ENCODE measurements at places on chromosomes 3 and 15.
A peak's percentile ranks its signal among the peaks of the same experiment; 100 is the strongest.

- DNase-seq: no peak
These were observed 613.1 kb downstream of the SI start for GRCh38 chr3:164465172-164465571.

GRCh38 chr15:85706779-85707518 lies 87.8 kb downstream of the KLHL25 start:
- DNase-seq: peak; percentile 57

DNA sequence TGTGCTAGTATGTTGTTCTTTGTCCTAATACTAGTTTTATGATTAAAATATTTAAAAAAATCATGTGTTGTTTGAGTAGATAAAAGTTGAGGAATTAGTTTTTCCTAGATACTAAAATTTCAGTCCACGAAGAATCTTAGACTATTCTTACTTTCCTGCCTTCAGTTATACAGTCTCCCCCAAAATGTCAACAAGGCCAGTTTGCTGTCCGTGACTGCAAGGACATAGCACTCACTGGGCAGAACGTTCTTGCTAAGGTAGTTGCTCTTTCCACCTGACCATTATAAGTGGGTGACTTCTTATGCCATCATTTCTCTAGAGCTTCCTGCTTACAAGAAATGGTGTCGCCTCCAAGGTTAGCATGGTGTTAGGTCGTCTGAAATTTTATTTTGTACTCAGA lies 32.8 kb downstream of the KAT2B start:
- DNase-seq: no peak

- no peak for DNase-seq
These were observed 660.1 kb upstream of the CBLB start for GRCh38 chr3:106528932-106529331.

GRCh38 chr15:58221591-58222241 lies 83.5 kb downstream of the AQP9 start:
- DNase-seq: no peak

GRCh38 chr15:71141572-71141971 lies 26.3 kb downstream of the THSD4 start:
- no peak for DNase-seq

GRCh38 chr3:47398228-47398627 lies 17.4 kb downstream of the PTPN23 start:
- DNase-seq: no peak

GRCh38 chr3:101240719-101241399 lies 79.5 kb downstream of the IMPG2 start:
- DNase-seq: no peak

DNA sequence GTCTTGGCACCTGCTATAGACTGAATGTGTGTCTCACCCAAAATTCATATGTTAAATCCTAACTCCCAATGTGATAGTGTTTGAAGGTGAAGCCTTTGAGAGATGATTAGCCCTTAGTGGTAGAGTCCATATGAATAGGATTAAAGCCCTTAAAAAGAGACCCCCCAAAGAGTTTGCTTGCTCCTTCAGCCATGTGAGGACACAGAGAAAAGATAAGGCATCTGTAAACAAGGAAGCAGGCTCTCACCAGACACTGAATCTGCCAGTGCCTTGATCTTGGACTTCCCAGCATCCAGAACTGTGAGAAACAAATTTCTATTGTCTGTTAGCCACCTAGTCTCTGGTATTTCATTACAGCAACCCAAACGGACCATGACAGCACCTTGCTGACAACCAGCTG lies 16.6 kb downstream of the KPNA1 start:
- no peak for DNase-seq

GRCh38 chr3:48931944-48932580 lies 13.4 kb downstream of the ARIH2 start:
- no peak for DNase-seq

- DNase-seq: no peak
These were observed 56.2 kb downstream of the ROPN1B start for GRCh38 chr3:126025116-126025729.

DNA sequence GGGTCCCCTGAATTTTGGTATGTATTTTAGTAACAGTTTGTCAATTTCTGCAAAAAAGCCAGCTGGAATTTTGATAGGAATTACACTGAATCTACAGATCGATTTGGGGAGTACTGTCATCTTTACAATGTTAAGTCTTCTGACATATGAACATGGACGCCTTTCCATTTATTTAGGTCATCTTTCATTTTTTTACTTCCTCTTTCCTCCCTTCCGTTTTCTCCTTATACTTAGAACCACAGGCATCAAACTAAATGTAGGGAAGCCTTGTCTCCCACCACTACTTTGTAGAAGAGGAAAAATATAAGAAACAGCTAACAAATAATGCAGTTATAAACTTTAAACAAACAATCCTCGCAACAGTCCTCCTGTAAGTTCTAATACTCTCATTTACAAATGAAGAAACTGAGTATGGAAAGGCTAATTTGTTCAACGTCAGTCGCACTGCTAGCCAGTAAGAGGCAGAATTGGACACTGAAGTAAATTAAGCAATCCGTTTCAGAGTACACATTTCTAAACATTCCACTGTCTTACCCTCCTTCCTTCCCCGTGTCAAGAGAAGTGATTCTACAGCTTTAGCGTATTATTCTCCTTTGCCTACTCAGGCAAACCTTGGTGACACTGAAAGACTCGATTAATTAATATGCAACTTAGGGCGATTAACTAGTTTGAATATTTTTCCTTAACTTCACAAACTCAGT lies 25.6 kb downstream of the RHOA start:
- DNase-seq: no peak

DNA sequence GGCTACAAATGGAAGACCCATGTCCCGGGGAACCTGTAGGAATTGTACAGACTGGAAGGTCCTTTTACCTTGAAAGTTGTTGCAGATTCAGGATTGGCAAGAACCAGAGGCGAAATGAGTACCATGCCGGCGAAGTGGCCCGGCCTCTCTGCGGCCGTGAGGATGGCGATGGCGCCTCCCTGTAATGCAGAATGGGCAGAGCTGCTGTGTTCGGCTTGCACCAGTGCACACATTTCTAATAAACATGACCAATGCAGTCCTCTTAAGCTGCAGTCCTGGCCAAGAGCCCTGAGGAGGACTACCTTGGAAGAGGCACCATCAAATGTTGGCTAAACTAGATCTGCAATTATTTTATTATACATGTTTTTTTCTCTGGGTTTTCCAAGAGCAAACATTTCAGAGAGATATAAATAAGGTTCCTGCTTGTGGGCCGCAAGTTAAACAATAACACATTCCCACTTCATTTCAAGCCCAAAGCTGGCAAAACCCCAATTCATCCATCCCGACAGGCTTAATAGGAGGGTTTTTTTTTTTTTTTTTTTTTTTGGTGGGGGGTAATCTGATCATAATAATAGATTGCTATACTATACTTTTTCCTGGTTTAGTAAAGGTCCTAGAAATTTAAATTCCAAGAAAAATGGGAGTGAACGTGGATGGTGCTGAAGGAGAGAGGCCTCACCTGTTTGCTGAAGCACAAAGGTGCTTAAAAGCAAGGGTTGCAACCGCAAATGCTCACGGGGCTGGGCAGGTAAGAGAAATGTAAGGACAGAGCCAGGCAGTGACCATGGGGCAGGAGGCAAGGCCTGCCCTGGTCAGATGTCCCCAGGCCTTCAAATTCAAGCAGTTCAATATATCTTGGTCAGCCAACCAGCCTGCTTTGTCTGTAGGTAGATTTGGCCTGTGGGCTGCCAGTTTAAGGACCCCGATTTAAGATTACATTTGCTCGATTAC lies 48.5 kb downstream of the ABTB1 start:
- no peak for DNase-seq

- DNase-seq: peak; percentile 27
These were observed 1.4 kb upstream of the GHSR start for GRCh38 chr3:172449466-172450149.

DNA sequence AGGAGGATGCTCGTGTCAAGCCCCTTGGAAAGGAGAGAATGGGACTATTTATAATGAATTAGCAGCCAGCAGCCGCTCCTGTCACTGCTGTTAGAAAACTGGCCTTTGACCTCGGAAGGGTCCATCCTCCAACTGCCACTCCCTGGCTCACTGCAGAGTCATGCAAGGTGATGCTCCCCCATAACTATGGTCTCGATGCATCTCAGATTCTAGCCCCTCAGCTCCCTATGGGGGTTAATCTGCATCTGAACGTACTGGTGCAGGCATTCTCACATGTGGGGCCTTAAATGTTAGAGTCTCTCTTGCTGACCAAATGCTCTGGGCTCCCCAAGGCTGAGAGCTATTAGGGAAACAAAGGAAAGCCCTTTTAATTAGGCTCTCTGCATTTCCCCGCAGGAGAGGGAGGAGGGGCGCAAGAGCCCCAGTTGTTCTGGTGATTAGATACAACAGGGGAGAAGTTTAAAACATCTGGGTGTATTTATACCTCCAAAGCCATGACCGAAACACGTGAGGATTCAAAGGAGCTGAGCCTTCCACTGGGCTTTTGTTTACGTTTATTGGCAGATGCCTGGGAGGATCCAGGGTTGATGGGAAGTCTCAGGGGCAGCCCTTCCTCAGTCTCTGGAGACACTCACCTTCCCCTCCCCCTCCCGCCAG lies 182.5 kb downstream of the OPA1 start:
- DNase-seq: no peak

DNA sequence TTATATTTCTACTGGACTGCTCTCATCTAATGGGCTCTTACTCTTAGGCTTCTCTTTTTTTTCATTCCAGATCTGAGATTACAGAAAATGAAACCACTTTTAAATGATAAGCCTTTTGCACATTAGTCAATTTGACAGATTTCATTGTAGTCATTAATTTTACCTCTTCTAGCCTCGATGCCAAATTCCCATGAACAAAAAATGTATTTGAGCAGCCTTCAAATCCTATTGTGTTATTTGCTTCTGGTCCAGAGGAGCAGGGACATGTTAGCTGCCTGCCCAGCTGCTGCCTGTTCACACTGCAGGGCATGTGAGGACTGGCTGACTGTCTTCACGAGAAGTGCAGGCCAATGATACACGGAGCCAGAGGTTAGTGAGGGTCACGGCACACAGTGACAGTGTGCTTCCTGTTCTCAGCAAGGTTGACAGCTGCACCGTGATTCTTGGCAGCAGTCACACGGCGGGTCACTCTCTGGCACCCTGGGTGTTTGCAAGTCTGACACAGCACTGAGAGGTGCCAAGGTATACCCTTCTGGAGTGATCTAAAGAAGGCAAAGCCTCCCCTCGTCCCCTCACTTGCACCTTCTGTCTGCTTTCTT lies 40.8 kb downstream of the KAT2B start:
- DNase-seq: peak; percentile 11

- DNase-seq: no peak
These were observed 3.1 kb upstream of the TATDN2 start for GRCh38 chr3:10245081-10245712.

DNA sequence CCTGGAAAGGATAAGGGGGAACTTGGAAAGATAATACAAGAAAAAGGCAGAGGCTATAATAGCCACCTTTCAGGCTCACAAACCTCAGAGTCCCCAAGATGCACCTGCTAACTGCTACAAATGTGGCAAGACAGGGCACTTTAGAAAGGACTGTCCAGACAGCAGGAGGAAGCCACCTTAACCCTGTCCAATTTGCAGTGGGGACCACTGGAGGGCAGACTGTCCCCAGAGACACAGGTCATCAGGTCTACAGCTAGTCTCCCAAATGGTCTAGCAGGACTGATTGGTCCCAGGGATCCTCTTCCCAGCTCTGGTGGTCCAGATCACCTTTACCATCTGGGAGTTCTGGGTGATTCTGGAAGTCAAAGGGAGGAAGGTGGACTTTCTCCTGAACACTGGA lies 882.5 kb upstream of the GBE1 start:
- no peak for DNase-seq

DNA sequence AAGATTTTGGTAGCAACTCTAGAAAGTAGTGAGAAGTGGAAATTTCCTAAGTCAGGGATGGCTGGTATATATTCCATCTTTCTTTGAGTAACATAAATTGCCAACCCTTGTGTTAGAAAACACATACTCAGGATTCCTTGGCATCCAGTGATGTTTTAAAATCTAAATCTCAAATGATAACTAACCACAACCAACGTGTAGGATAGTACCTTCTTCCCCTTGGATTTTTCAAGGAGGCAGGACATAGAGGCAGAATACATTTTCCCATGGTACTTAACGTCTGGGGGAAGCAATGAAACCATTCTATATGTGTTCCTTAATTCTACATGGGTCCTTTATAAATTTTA lies 93.4 kb downstream of the WDR76 start:
- DNase-seq: no peak
